ENCODE measurements at places on chromosomes 3 and 15. TPM values are rescaled to one million over a fixed set of nuclear protein-coding genes. Genes with fewer than 3 reads are reported as not detected.

DNA sequence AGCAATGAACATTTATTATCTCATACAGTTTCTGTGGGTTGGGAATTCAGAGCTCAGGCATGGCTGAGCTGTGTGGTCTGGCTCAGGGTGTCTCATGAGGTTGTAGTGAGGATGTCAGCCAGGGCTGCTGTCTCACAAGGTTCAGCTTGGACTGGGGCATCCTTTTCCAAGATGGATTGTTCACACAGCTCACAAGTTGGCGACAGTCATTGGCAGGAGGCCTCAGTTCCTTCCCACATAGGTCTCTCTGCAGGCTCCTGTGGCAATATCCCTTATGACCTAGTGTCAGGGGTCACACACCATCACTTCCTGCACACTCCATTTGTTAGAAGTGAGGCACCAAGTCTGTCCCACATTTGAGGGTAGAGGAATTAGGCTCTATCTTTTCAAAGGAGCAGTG is 56.0 kb downstream of the RPLP1 start:
- H3K27me3 ChIP-seq = no peaks in the 10 kb centered on the region
- H3K4me1 ChIP-seq = no peaks in the 10 kb centered on the region
- no peak overlapping the region for H3K4me3 ChIP-seq
- DNase-seq = no peak

GRCh38 chr3:171806200-171807128 is 3.8 kb downstream of the PLD1 start:
- peak; percentile 63 for DNase-seq
- H3K4me1 ChIP-seq = peaks cover 21% of the 10 kb centered on the region

GRCh38 chr3:152327203-152327602 is 58.5 kb downstream of the MBNL1 start:
- no peaks in the 10 kb centered on the region for H3K36me3 ChIP-seq
- no peaks in the 10 kb centered on the region for H3K27me3 ChIP-seq
- DNase-seq = no peak
- peaks cover 42% of the 10 kb centered on the region for H3K4me1 ChIP-seq

DNA sequence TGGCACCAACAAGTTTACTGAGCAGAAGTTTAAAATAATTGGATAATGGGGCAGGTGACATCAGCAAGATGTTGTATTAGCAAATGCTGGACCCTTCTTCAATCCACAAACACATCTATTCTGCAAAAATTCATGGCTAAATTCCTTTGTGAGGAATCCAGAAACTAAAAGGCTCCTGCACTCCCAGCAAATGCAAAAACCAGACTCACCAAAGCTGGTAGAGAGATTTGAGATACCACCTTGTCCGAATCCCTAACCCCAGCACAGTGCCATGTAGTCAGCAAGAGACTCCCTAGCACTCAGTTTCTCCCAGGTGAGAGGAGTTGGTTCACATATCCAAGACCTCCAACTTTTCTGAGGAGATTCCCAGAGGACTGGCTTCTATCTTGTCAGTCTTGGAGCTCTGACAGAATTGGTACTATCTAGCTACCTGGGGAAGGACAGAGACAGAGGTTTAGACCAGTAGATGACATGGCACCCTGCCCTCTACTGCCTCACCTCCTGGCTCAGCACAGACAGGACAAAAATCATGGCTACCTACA is 21.8 kb downstream of the GREM1 start:
- H3K27ac ChIP-seq = no peak overlapping the region
- no peaks in the 10 kb centered on the region for H3K4me1 ChIP-seq
- DNase-seq = no peak

DNA sequence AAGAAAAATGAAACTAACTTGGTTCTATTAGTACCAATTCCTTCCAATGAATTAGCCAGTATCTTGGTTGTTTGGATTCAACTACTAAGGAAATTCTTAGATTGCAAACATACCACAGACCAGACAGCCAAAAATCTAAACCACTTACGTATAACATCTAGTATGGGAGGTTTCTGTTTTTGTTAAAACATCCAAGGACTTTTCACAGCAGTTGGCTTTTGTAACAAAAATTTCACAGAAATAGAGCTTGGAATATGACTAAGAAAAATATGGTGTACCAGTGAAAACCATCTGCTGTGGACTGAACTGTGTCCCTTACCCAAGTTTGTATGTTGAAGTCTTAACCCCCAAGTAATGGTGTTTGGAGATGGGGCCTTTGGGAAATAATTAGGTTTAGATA is 199.2 kb downstream of the OTOL1 start:
- no peak overlapping the region for H3K27ac ChIP-seq
- DNase-seq = no peak
- peaks cover 12% of the 10 kb centered on the region for H3K4me1 ChIP-seq
- H3K27me3 ChIP-seq = no peaks in the 10 kb centered on the region

- no peaks in the 10 kb centered on the region for H3K27me3 ChIP-seq
- no peak for DNase-seq
- H3K27ac ChIP-seq = no peak overlapping the region
- H3K4me1 ChIP-seq = no peaks in the 10 kb centered on the region
- H3K36me3 ChIP-seq = no peaks in the 10 kb centered on the region
Observed at GRCh38 chr3:111811811-111812210, 47.3 kb upstream of the PHLDB2 start.

Gene FGF7
- not detected for total RNA-seq

- no peak for DNase-seq
- H3K27ac ChIP-seq = no peak overlapping the region
- peaks cover 4% of the 10 kb centered on the region for H3K27me3 ChIP-seq
- no peaks in the 10 kb centered on the region for H3K4me1 ChIP-seq
- no peaks in the 10 kb centered on the region for H3K36me3 ChIP-seq
- no peak overlapping the region for H3K4me3 ChIP-seq
Observed at GRCh38 chr3:100834332-100834731, 125.0 kb downstream of the TFG start.

GRCh38 chr15:41883484-41883825 is 10.4 kb downstream of the SPTBN5 start:
- DNase-seq = no peak
- H3K4me1 ChIP-seq = no peaks in the 10 kb centered on the region
- H3K27ac ChIP-seq = no peak overlapping the region
- H3K4me3 ChIP-seq = no peak overlapping the region
- no peaks in the 10 kb centered on the region for H3K36me3 ChIP-seq

DNA sequence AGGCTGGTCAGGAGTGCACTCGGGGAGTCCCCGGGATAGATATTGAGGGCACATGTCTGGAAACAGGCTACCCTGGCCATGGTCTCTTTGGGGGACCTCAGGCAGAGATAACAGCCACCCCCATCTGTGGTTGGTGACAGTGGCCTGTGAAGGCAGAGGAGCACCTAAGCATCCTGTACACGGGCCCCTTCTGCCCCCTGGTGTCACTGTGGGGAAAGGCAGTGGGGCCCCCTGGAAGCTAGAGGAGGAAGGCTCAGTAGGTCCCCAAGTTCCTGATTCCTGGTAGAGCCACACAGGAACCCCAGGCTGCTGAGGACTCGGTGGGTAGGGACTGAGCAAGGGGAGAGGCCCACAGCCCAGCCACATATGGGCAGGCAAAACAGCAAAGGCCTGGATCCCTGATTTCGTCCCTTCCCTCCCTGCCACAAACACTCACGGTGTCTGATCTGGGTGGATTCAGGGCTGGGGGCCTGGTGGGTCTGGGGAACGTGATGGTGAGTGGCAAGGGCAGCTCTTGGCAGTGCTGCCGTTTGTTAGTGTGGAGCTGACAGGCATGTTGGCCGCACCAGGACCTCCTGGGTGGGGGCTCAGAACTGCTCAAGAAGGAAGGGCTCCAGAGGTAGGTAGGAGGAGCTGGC is 14.1 kb upstream of the CXCR6 start:
- H3K4me3 ChIP-seq = no peak overlapping the region
- H3K36me3 ChIP-seq = no peaks in the 10 kb centered on the region
- H3K4me1 ChIP-seq = no peaks in the 10 kb centered on the region
- no peak overlapping the region for H3K27ac ChIP-seq

- no peak for DNase-seq
- no peaks in the 10 kb centered on the region for H3K36me3 ChIP-seq
- H3K4me1 ChIP-seq = no peaks in the 10 kb centered on the region
- H3K4me3 ChIP-seq = no peak overlapping the region
Observed at GRCh38 chr15:76988867-76989780, 5.8 kb upstream of the PSTPIP1 start.

- H3K27me3 ChIP-seq = no peaks in the 10 kb centered on the region
- DNase-seq = no peak
- no peaks in the 10 kb centered on the region for H3K4me1 ChIP-seq
- no peaks in the 10 kb centered on the region for H3K36me3 ChIP-seq
- no peak overlapping the region for H3K27ac ChIP-seq
- no peak overlapping the region for H3K4me3 ChIP-seq
Observed at GRCh38 chr3:143737065-143737464, 111.2 kb downstream of the SLC9A9 start.

Gene PP2D1
- not detected for total RNA-seq

Gene NANOGP8
- not detected for total RNA-seq

Gene SLC22A13
- 1.1 TPM for total RNA-seq

- no peak for DNase-seq
- H3K4me3 ChIP-seq = no peak overlapping the region
- H3K36me3 ChIP-seq = no peaks in the 10 kb centered on the region
- H3K27me3 ChIP-seq = no peaks in the 10 kb centered on the region
Observed at GRCh38 chr3:131925571-131925970, 109.2 kb downstream of the CPNE4 start.

DNA sequence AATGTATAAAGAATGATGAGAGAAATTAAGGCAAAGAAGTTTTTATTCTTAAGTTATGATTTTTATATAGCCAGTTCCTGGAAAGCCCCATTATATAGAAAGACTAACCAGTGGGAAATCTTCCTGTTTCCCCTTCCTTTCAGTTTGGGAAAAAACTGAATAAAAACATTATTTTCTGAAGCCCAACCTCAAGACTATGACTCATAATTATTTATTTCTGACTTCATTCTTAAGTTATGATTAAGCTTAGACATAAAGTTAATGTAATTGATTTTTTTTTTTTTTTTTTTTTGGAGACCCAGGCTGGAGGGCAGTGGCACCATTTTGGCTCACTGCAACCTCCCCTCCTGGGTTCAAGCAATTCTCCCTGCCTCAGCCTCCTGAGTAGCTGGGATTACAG is 55.8 kb downstream of the TRPC1 start:
- DNase-seq = peak; percentile 6
- H3K27me3 ChIP-seq = no peaks in the 10 kb centered on the region
- no peak overlapping the region for H3K4me3 ChIP-seq
- no peaks in the 10 kb centered on the region for H3K36me3 ChIP-seq
- no peaks in the 10 kb centered on the region for H3K4me1 ChIP-seq

Gene MAN2A2
- total RNA-seq = 75.7 TPM

GRCh38 chr3:168517249-168518071 is 421.7 kb upstream of the GOLIM4 start:
- peaks cover 16% of the 10 kb centered on the region for H3K27me3 ChIP-seq
- DNase-seq = no peak
- no peak overlapping the region for H3K27ac ChIP-seq
- no peak overlapping the region for H3K4me3 ChIP-seq

DNA sequence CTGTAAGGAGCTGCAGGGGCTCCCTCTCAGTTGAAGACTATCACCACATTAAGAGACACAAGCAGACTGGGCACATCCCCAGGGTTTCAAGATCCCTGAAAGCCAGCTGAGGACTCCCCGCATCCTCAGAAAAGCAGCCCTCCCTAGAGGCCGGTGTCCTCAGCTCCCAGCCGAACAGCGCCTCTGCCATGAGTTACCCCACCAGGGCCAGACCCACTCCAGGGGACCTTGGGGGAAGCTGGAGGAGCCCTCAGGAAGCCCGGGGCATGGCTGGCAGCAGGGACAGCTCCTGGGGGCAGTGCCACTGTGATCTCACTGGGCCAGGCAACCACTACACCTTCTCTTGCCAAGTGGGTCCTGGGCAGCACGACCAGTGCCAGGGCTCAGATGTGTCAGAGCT is 8.1 kb downstream of the KLF15 start:
- no peaks in the 10 kb centered on the region for H3K27me3 ChIP-seq
- no peak for DNase-seq
- no peak overlapping the region for H3K4me3 ChIP-seq
- H3K4me1 ChIP-seq = no peaks in the 10 kb centered on the region

GRCh38 chr3:111531446-111531845 is 10.6 kb upstream of the CD96 start:
- DNase-seq = no peak
- no peaks in the 10 kb centered on the region for H3K4me1 ChIP-seq
- H3K27ac ChIP-seq = no peak overlapping the region
- H3K27me3 ChIP-seq = no peaks in the 10 kb centered on the region
- no peak overlapping the region for H3K4me3 ChIP-seq

DNA sequence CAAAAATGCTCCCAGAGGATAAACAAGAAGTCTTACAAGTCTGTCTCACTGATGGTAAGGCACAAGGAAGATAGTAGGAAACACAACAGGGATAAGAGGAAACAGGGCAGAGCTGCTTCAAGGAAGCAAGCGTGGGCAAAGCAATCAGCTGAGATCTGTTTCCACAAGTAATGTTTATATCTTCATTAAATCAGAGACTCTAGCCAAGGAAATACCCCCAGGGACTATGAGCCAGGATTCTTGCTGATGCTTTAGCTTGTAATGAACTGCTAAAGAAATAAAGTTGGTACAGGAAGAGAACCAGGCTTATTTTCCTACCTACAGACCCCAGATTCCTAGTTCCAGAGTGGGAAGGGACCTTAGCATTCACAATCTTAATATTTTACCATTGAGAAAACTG is 112.7 kb upstream of the C3orf80 start:
- peaks cover 23% of the 10 kb centered on the region for H3K4me1 ChIP-seq
- no peak overlapping the region for H3K4me3 ChIP-seq
- no peak for DNase-seq
- no peak overlapping the region for H3K27ac ChIP-seq

DNA sequence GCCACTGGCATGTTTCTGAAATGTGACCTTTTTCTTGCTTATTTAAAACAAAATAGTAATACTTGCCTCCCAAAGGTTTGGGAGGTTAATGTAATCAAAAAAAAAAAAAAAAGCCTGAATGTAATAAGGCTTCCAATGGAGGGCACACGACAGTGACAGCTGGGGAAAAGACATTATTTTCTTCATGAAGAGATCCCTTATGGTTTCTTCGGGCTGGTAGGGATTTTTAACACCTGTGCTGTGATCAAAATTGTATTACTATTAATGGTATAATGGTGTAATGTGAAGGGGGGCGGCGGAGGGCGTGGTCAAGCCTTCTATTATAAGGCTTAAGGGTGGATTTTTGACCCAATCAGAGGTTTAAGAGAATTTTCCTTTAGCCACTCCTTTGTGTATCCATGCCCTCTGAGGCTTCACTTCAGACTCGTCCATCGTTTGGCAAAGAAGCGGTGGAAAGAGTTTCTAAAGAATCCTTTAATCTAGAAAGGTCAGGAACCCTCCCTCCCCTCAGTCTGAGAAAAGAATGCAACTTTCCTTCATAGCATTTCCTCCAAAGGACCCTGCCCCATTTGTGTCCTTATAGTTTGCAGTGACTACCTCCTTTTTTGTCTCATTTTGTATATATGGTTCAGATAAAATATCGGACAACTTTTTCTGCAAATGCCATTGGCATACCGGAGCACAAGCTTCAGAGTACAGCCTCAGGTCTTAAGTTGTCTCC is 89.5 kb upstream of the CHD2 start:
- DNase-seq = no peak
- no peaks in the 10 kb centered on the region for H3K27me3 ChIP-seq
- H3K27ac ChIP-seq = peak overlapping the region; percentile 93

Gene GHRL
- total RNA-seq = 2.0 TPM

Measured in A673 (cell line).